ENCODE measurements at places on chromosomes 2 and 18.

DNA sequence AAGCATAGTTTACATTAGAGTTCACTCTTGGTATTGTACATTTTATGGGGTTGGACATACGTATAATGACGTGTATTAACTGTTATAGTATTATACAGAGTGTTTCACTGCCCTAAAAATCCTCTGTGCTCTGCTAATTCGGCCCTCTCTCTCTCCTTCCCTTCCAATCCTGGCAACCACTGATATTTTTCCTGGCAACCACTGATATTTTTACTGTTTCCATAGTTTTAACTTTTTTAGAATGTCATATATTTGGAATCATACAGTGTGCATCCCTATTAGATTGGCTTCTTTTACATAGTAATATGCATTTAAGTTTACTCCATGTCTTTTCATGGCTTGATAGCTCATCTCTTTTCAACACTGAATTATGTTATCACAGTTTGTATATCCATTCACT is 526.7 kb downstream of the RIT2 start:
- DNase-seq: no peak

- DNase-seq: no peak
Measured at GRCh38 chr2:147416099-147416498, 428.7 kb upstream of the ACVR2A start.

DNA sequence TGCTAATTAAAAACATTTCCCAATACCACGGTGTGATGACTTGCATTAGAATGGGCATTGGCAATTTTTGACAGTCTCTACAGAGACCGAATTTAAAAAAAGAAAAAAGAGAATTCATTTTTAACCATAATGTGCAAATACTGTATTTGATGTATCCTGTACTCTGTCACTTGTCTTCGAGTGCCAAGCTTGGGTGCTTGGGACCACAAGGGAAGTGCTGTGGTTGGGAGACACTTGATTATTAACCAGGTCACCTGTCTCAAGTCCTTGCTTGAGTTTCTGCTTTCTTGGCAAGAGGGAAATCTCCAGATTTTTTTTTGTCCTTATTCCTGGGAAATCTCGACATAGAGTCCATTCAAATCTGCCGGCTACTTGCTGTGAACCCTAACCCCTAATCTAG is 209.0 kb downstream of the MC4R start:
- no peak for DNase-seq

- no peak for DNase-seq
Measured at GRCh38 chr2:149038442-149039212, at the start of gene LYPD6B. Gene LYPD6B (plus strand): TSS chr2:149038699. CDS start chr2:149130949, 92,250 bp downstream.

DNA sequence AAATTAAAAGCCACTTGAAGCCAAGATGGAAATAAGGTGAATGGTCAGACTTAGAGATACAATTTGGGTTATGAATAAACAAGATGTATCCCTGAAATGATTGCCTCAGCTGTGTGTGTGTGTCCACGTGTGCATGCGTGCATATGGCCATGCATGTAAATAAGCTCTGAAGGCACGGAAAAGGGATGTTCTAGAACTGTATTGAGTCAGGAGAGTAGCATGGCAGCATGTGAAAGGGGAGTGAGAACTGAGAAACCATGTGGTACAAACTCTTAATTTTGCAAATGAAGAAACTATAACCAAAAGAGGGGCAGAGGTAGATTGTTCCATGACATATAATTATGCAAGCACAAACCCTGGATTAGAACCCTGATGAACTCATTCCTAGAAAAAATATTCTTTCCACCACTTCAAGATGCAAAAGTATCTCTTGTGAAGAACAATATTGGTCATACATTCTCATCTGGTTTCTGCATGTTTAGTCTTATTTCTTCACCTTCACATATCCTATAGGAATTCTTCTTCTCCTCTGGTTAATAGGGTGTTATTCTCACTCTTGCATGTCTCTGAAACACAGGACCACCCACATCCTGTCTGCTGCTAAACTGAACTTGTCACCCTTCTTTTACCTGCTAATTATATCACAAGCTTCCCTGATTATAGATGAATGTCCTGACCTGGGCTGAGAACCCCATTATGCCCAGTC is 455.8 kb downstream of the SETBP1 start:
- no peak for DNase-seq

DNA sequence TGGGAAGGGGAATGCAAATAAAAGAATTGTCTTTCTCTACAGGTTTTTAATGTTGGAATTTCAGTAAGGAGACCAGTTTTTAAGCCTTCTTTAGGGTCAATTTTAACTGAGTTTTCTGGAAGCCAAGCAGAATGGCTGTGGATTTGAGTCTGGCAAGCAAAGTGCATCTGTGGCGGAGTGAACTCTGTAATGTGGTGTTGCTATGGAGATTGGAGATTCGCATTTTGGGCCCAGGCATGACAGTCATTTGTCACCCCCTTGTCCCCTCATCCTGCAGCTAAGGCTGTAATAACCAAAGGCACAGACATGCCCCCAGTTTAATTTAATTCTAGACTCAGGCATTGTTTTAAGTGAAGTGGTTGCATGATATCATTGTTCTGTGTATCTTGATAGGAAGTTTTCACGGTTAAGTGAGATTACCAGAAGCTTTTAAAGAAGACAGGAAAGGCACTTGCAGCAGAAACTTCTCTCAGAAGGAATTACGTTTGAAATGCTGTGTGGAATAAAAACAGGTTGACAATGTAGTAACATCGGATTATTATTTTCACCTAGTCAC is 30.6 kb downstream of the ARMC9 start:
- DNase-seq: no peak

GRCh38 chr2:85665264-85665937 is 2.6 kb downstream of the SFTPB start:
- DNase-seq: no peak

GRCh38 chr2:226474131-226474530 is 325.5 kb downstream of the IRS1 start:
- DNase-seq: peak; percentile 29

- DNase-seq: peak; percentile 62
Measured at GRCh38 chr18:34801774-34802173, 91.7 kb downstream of the DTNA start.

- no peak for DNase-seq
Measured at GRCh38 chr2:54681416-54681815, 42.0 kb upstream of the EML6 start.

GRCh38 chr2:130966149-130966774 is 127.0 kb downstream of the FAM168B start:
- no peak for DNase-seq

DNA sequence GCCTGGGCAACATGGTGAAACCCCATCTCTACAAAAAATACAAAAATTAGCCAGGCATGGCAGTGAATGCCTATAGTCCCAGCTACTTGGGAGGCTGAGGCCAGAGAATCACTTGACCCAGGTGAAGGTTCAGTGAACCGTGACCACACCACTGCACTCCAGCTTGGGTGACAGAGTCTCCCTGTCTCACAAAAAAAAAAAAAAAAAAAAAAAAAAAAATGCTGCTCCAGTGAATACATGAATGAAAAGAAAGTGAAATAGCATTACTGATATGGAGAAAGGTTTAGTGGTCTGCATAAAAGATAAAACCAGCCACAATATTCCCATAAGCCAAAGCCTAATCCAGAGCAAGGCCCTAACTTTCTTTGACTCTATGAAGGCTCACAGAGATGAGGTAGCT is 44.5 kb downstream of the METTL8 start:
- no peak for DNase-seq

GRCh38 chr2:121171625-121172119 is 113.3 kb downstream of the TFCP2L1 start:
- no peak for DNase-seq

DNA sequence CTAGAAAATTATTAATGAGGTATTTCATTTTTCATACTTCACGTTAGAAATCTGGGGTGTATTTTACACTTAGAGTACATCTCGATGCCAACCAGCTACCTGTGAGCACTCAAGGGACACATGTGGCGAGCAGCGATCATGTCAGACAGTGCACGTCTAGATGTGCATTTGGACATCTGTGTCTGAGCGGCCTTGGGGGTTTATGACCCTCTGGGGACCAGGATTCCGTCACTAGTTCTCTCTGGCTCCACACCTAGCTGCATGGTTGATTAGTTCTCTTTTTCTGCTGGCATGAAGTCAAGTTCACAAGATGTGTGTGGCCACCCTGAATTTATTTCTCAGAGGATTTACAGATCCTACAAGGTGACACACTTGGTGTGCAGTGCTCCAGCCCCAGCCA is 192.2 kb downstream of the TSN start:
- DNase-seq: no peak

DNA sequence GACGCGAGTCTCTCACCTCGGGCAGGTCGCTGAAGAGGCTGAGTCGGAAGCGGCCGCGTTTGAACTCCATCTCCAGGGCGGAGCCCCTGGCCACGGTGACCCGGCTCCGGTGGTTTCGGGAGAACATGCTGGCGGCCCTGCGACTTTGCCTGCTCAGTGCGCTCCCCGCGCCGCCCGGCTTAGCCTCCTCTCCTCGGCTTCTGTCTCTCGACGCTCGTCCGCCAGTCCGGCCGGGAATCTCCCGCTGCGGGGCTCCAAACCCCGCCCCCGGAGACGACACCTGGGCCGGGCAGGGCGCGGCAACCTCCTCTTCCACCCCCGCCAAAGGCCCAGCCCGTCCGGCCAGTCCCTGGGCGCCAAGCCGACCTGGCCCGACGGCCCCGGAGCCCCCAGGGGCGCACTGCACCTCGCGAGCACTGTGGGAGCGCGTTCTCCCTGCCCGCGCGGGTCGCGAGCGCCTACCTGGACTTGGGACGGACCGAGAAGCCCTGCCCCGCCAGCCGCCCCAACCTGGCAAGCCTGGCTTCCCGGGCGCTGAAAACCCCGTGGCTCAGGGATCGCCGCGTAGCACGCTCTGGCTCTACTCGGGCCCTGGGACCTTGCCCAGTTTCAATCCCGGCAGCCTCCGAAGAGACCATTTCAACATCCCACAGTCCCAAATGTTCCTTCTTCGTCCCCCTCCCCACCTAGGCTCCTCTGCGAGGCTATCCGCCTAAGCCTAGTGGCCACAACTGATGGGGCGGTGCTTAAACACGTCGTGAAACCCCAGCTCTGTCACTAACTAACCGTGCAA is at the start of gene RTKN:
Gene RTKN (minus strand): TSS at position 248 of the 793 bp plus-strand sequence. CDS start 121 bp downstream, at position 127.
- DNase-seq: no peak

GRCh38 chr2:129711816-129712675 is 267.4 kb upstream of the RAB6C start:
- no peak for DNase-seq

GRCh38 chr2:44167908-44168680 is 581 bp upstream of the PPM1B start:
- peak; percentile 100 for DNase-seq

DNA sequence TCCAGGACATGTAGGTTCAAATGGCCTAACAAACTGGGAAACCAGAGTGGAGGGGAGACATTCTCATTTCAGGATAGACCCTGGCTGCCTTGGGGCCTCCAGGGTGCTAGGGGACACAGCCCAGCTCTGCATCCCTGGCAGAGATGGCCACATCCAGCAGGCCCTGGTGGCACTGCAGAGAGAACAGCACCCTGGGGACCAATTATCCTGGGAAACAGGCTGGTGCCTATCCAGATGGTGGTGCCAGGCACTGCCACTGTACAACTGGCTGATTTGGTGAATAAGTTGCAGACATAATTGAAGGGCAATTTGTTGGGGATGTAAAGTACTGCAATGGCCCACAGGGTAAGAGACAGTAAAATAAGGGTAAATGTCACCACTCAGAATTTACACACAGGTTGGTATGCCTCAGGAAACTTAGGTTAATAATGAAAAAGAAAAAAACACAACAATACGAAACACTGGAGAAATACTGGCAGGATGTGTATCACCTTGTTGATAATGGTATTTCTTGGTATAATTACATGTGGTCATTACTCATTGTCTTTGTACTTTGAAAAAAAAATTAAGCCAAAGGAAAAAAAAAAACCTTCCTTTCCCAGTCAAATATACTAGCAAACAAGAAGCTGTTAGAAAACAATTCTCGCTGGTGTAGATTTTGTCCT is 12.8 kb upstream of the SFTPB start:
- no peak for DNase-seq
